ENCODE measurements at places on chromosomes 4 and X.

GRCh38 chr4:145047151-145047550, 50.8 kb downstream of the ANAPC10 start:
- DNase-seq = no peak

DNA sequence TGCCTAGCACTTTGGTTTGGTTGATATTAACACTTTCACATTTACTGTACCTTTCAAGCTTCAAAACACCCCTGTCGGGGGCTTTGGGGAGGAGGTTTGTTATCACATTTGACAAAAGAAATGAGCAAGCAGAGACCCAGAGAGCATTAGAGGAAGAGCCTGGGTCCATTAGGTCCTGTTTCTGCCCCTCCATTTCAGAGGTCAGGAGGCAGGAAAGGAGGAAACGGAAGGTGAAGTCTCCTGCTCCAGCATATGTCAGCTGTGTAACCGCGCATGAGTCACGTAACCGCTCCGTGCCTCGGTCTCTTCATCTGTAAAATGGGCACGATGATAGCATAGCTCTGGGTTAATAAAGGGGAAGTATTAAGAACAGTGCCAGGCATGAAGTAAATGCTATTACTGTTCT, 201.9 kb upstream of the BCOR start:
- no peak for DNase-seq

GRCh38 chr4:74018116-74018515, 19.6 kb upstream of the CXCL5 start:
- DNase-seq = no peak

GRCh38 chrX:106932492-106932923, 12.3 kb downstream of the CLDN2 start:
- DNase-seq = peak; percentile 70

DNA sequence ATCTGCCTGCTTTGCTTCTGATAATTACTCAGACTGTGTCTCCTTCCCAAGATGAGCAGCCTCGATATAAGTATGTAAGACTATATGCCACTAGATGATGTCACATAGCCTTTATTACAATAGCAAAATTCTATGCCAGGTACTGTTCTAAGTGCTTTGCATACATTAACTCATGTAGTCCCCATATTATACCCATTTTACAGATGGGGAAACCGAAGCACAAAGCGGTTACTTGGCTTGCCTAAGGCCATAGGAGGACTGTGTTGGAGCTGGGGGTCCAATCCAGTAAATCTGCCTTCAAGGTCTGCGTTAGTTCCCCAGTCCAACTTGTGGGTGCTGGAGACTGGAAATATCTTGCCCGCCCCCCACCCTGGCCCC, 826 bp upstream of the SCML1 start:
- no peak for DNase-seq

- peak; percentile 78 for DNase-seq
Measured at GRCh38 chrX:112832481-112833095, 8.0 kb downstream of the AMOT start.

DNA sequence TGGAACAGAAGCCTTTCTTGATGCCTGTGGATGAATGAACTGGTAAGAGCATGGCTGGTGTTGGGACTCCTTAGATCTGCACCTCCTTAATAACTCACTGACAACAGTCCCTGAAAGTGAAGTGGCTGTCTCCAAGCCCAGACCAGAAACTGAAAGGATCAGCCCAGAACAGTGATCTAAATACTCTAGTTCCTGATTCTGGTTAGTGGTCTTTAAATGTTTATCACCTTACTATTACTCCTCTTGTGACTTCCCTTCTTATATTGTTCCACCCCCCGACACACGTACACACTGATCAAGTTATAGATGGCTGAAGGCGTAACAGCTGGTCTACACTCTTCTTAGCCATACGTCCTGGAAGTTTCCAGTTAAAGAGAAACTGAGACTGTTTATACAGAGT, 33.8 kb upstream of the ARMCX2 start:
- no peak for DNase-seq

GRCh38 chr4:163157157-163157556, 9.5 kb downstream of the NAF1 start:
- peak; percentile 9 for DNase-seq

DNA sequence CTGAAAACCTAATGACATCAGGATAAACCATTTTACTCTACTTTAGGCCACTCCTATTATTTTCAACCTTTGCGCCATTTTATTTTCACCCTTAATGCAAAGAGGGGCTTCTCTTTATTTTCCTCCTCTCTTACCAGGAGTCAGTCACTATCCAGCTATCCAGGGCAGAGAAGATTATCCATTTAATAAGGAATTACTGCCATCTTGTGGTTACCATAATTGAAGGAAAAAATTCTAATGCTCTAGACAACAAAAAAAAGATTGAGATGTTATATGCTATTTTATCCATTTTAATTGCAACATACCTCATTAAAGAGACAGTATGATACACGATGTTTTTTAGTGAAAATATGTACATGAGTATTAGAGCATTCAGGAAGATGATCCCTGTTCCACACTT, 514.5 kb upstream of the FAM241A start:
- peak; percentile 25 for DNase-seq

DNA sequence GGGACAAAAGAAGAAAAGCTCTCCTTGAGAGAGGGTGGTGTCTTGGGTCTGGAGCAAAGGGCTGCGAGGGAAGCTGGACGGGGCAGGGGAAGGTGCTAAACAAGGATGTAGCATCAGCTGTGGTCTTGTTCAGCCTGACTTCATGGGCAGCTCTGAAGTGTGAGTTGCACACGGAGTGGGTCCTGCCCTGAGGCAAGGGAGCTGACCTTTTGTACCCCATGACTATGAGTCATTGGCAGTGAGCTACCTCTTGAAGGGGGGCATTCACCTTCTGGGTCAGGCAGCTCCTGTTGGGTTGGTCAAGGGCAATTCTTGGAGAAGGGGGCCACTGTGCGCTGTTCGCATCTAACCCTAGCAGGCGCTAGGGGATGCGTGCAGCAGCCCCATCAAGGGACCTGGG, 151.8 kb downstream of the SMIM20 start:
- peak; percentile 43 for DNase-seq

DNA sequence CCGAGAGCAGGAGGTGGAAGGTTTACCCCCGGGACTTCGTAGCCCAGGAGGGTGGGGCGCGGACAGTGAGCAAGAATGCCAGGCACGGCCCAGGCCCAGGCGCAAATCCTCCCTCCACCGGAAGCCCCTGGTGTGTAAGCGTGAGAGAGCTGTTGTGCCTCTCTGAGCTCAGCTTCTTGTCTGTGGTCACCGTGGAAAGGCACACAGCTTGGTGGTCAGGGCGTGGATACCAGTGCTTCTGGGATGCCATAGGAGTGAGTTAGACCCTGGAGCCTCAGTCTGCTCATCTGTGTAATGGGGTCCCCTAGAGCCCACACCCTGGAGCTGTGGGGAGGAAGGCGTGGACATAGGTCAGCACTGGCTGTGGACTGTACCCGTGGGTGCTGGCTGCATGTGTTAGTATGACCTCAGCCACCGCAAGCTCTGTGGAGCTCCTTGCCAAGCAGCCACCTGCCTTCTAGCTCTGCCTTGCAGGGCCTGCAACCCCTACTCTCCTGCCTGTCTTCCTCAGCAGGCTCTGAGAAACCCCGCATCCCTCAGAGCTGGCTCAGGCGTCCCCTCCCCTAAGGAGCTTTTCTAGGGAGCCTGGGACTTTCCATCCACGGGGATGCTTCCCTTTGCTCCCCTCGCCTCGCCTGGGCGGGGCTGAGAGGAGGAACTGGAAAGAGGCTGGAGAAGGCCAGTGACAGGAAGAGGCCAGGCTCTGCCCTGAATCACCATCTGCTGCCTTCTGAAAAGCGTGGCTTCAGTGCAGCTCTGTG, 28.0 kb upstream of the AFAP1 start:
- peak; percentile 26 for DNase-seq

- DNase-seq = no peak
Measured at GRCh38 chr4:116632269-116632668, 453.1 kb downstream of the TRAM1L1 start.

DNA sequence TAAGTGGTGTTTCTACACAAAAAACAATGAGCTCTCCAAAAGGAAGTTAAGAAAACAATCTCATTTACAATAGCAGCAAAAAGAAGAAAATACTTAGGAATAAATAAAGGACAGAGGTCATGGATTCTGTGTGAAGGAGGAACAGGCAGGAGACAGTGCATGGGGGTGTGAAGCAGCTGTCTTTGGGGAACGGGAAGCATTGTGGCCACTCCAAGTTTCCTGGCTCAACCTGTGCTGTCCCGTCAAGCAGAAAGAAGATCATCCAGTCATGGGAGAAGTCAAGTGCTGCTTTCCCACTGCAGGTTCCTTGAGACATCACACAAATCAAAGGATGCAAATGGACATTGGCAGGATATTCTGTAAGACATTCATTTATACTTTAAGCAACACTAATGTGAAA, 66.1 kb upstream of the MAML3 start:
- DNase-seq = no peak

GRCh38 chr4:173346074-173346473, 11.9 kb upstream of the HMGB2 start:
- DNase-seq = peak; percentile 51

- DNase-seq = no peak
Measured at GRCh38 chr4:95204873-95205272, 343.9 kb downstream of the UNC5C start.

- peak; percentile 27 for DNase-seq
Measured at GRCh38 chrX:103099691-103100090, 6.7 kb upstream of the NXF3 start.

DNA sequence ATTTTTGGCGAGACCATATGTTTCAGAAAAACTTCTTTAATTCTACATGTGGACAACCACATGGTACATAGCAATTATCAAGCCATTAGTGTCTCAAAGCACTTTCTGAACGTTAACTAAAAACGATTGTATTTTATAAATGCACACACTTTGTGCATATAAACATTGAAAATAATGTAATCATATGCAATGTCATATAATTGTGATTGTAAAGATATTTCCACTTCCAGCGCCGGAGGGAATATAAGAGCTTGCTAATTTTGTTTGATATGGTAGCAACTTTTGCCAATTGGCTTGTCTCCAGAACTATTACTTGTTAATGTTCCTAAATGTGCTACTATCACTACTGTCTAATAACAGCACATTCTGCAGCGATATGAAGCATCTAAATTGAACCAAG, 162.3 kb upstream of the SMIM31 start:
- DNase-seq = no peak

GRCh38 chr4:98482847-98483806, 175.3 kb downstream of the TSPAN5 start:
- DNase-seq = peak; percentile 81

- DNase-seq = peak; percentile 78
Measured at GRCh38 chr4:112075129-112075753, 70.0 kb upstream of the FAM241A start.

GRCh38 chrX:48475296-48475695, 703 bp upstream of the FTSJ1 start:
- DNase-seq = peak; percentile 14

GRCh38 chrX:111719426-111720210, 38.6 kb downstream of the ALG13 start:
- DNase-seq = peak; percentile 7

GRCh38 chr4:188976644-188977115, 837.4 kb downstream of the TRIML1 start:
- peak; percentile 53 for DNase-seq

DNA sequence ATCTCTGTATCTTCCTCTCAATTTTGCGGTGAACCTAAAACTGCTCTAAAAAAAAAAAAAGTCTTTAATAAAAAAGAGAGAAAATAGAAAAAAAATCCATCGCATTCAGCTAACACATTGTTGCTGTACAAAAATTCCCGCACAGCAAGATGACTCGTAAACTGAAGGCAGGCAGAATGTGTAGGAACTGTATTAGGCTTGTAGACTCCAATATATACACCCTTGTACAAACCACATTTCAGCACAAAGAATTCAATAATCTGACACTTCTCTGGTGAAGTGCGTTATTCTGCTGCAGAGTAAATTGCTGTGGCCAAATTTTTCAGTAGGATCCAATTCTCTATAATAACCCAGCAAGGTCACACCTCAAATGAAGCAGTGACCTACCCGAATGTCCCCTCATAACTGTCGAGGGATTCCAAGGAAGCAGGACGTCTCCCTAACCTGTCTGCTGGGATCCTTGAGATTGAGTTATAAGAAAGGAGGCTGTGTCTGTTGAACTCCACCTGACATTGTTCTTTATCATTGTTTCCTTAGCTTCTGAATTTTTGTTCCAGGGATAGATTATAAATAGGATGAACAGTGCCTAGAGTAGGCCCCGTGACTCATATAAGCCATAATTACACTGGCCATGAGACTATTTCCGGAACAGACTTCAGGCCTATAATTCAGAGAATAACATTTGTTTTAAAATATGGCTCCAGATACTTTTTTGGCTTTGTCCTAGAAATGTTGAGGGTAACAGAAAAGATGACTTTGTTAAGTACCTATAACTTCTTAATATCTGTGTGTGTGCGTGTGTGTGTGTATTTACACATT, 348.3 kb downstream of the PCDH7 start:
- DNase-seq = no peak

- DNase-seq = peak; percentile 16
Measured at GRCh38 chr4:152382057-152382785, 153.7 kb downstream of the FBXW7 start.

DNA sequence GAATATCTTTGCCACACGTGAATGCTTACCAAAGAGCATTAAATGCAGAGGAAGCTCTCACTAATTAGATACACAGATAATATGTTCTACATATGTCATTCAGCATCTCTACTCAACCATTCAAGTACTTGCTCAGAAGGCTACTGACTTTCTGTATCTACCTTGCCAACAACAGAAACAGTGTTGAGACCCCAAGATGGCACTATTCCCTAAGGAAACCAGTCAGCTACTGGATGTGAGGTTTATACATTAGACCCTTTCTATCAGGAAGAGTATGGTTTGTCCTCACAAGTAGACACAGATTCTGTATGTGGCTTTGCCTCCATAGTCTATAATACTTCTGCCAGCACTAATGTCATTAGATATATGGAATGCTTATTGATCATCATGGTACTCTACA, 443.9 kb upstream of the INTU start:
- no peak for DNase-seq

GRCh38 chrX:3380603-3381002, 34.2 kb upstream of the MXRA5 start:
- DNase-seq = no peak

- no peak for DNase-seq
Measured at GRCh38 chrX:4239650-4240540, 526.4 kb upstream of the PRKX start.

- peak; percentile 67 for DNase-seq
Measured at GRCh38 chr4:15551740-15552446, 82.2 kb downstream of the CC2D2A start.

DNA sequence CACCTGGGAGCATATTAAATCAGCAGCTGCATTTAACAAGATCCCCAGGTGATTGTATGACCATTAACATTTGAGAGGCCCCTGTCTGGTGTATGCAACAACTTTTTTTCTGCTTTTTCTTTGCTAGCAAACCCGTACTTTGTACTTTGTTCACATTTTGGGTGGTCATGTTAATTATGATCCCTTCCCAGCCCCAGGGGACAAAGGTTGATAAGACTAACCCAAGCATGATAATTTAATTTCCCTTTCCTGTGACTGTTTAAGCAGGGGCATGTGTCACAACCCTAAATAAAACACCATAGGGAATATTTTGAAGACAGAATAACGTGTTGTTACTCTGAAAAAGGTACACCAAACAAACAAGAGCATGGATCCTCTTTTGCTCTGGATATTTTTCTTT, 332.0 kb downstream of the PCDH18 start:
- no peak for DNase-seq

Data from kidney tubule cell (primary cell).